ENCODE measurements at places on chromosomes 12 and 14. TPM values are rescaled to one million over a fixed set of nuclear protein-coding genes. Genes with fewer than 3 reads are reported as not detected.

FOXM1 gene
- total RNA-seq = 9.8 TPM

C1RL gene
- total RNA-seq = 91.4 TPM

METTL3 gene
- 59.4 TPM for total RNA-seq

TAS2R14 gene
- total RNA-seq = 2.9 TPM

FAIM2 gene
- 0.97 TPM for total RNA-seq

LPAR5 gene
- total RNA-seq = not detected

VAMP1 gene
- total RNA-seq = 10.6 TPM

KRT74 gene
- total RNA-seq = not detected

HPD gene
- total RNA-seq = not detected

TAS2R46 gene
- total RNA-seq = 6.8 TPM

GPRC5A gene
- total RNA-seq = 0.32 TPM

DPPA3 gene
- total RNA-seq = not detected

PROX2 gene
- 0.12 TPM for total RNA-seq

ARF6 gene
- total RNA-seq = 73.3 TPM

KIF5A gene
- total RNA-seq = 2.7 TPM
